A549 (cell line): ENCODE measurements at places on chromosomes 2 and 18.
A peak's percentile ranks its signal among the peaks of the same experiment; 100 is the strongest.

DNA sequence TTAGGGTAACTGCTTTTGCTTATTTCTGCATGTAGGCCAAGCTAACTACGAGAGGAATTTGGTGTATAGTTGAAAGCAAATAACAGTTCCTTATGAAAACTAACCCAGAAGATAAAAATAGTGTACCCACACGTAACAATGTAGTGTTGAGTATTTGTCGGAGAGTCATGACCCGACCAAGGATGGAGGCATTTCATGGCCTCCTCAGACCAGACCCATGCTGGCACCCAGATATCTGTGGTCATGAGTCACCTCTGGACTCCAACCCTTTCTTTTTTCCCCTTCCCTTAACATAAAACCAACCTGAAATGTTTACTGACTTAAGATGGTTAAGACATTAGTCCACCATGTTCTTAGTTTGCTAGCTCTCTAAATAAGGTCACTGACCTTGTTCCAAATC, 318.7 kb downstream of the NOL4 start:
- no peak for DNase-seq

- no peak for DNase-seq
Measured at GRCh38 chr2:239775623-239776435, 249.3 kb downstream of the NDUFA10 start.

DNA sequence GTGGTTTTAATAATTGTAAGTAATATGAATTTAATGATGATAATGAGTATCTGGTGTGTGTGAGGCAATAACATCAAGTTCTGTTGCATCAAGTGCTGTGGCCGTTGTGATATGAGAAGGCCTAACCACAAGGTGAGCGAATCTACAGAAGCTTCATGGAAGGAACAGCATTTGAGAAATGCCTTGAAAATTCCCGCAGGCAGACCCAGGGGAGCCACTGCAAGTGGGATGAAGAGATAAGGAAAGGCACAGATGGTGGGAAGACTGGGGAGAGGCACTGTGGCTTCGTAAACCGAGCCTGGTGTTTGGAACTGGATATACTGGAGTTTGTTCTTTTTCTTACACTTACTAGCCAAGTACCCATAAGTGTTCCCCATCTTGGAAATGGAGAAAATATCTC, 357.5 kb downstream of the PTPRM start:
- no peak for DNase-seq

- DNase-seq = no peak
Measured at GRCh38 chr18:47932190-47932589, 1.7 kb upstream of the SMAD2 start.

DNA sequence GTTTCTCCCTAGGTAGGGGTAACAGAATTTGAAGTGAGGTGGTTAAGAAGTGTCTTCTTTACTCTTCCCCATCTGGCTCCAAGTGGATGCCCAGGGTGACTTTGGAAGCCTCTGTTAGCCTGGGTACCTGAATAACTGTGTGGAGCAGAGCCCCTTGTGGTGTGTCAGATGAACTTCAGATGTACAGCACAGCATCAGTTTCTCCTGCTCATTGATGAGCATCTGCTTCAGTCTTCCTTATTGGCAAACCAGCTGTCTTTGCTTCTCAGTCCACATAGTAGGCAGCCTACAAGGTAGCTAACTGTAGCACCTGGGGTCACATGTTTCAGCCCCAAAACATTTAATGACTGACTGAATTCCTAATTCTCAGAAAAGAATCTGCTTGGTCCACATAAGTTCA, 56.2 kb upstream of the ATP8B1 start:
- peak; percentile 27 for DNase-seq

- no peak for DNase-seq
Measured at GRCh38 chr2:187319441-187320108, 128.5 kb downstream of the CALCRL start.

- peak; percentile 62 for DNase-seq
Measured at GRCh38 chr2:205766779-205767359, 84.6 kb downstream of the NRP2 start.

DNA sequence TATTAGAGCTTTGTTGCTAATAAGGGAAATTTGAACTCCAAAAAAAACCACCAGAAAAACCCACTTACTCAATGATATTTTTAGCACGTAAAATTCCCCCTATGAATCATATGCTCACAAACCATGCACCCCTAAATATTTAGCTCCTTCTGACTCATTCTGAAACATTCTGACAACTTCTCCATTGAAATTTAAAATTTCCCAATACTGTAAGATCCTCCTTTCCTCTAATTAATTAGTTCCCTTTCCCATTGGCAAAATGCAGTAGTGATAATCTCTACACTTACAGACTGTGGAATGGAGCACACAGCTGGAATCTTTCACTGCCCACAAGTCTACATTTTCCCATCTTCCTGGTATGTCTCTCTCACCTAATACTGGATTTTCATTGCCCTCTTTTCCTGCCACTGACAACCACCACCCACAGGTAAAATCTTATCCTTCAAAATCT, 215.8 kb upstream of the ACVR2A start:
- DNase-seq = no peak
